ENCODE measurements at places on chromosomes 7 and 10. TPM values are rescaled to one million over a fixed set of nuclear protein-coding genes. Genes with fewer than 3 reads are reported as not detected.

DNA sequence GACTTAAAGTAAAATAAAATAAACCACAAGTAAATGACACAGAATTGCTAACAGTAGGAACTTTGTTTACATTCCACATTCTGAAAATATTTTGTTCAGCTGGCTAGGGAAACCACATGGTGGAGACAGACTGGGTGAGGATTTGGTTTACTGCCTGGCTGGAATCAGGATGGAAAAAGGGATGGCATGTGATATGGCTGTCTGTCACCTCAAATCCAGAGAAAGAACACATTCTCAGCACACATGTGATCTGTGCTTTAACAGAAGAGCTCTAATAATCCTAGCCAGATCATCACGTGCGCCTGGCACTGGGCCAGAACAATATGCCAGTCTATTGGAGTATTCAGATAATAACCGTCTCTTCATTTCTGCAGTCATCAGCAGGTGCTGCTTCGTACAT is 90.9 kb upstream of the PIP4K2A start:
- DNase-seq, result no peak
- no peaks in the 10 kb centered on the region for H3K36me3 ChIP-seq
- no peaks in the 10 kb centered on the region for H3K27me3 ChIP-seq
- no peaks in the 10 kb centered on the region for H3K4me1 ChIP-seq

DNA sequence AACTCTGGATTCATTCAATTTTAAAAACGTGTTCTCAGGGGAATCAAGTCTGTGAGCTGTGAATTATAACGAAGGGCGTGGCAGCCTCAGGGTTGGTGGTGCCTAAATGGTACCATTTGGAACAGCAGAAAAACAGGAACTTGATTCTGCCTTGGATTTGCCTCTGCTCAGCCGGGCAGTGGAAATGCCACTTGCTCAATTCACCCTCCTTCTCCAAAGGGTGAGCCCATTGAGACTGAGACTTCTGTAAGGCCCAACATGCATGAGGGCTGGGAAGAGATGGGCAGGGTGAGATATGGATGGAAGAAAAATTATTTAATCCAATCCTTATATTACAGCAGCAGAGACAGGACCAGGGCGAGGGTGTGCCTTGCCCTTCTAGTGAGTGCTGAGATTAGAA is 107.1 kb upstream of the HABP2 start:
- H3K36me3 ChIP-seq, result no peaks in the 10 kb centered on the region
- H3K27ac ChIP-seq, result no peak overlapping the region
- DNase-seq, result no peak
- peaks cover 6% of the 10 kb centered on the region for H3K4me1 ChIP-seq

DNA sequence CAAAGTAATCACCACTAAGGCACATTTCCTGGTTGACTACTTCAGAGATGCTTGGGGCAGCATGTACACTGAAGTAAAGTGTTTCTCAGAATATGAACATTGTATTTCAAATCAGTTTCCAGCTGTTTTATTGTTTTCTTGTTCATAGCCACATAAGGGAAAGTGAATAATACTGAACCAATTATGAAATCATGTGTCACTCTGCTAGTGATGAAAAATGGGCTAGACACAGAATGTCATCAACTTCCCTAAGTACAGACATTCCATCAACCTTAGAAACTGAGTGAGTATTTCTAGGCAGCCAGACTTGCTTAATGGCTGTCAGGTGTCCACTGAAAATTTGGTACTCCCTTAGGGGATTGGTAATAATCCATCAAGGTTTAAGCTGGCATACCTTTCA is 603.5 kb downstream of the ARL4A start:
- no peak for DNase-seq
- no peak overlapping the region for H3K4me3 ChIP-seq
- H3K27ac ChIP-seq, result peak overlapping the region; percentile 29
- no peaks in the 10 kb centered on the region for H3K36me3 ChIP-seq

DNA sequence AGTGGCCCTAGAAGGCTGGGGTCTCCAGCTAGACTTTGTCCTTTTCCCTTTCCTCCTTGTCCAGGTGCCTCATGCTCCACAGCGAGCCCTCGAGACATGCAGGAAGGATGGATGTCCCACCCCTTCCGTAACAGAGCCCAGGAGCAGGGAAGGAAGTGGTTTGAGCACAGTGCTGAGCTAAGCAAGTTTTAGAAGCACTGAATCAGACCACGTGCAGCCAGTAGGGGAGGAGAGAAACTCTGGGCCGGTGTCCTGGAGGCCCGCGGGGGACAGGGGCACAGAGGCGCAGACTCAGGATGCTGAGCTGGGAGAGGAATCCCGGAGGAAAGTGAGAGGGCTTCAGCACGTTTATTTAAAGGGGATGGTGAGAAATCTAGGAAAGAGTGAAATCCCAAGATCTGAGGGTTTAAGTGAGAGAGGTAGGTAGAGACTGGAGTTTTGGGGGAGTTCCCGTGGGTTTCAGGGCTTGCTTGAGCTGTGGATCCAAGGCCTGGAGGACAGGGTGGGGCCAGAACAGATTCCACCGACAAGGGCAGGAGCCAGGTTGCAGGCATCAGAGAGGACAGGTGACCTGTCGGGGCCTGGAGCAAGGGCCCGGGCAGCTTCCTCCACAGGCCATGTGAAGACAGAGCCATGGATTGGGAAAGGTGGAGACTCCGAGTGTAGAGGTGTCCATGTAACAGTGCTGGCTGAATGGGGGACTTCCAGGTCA is 4.4 kb upstream of the IRF5 start:
- no peaks in the 10 kb centered on the region for H3K4me1 ChIP-seq
- H3K27ac ChIP-seq, result no peak overlapping the region
- H3K36me3 ChIP-seq, result no peaks in the 10 kb centered on the region
- DNase-seq, result peak; percentile 59
- no peak overlapping the region for H3K4me3 ChIP-seq

DNA sequence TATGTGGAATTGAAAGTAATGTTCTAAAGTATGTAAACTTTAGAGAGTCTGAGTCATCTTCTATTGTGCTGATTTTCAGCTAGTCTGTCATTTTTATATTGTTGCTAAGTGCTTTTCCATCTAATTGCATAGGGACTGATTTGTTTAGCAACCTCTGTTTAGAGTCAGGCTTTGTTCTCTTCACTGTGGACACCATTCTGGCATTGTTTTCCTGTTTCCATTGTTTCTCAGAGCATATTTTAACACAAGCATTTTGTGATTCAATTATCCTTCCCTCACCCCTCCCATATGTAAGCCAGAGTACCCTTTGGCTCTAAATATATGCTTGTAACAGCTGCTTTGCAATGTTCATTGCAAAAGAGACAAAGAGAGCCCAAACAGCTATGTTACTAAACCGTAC is 748.4 kb upstream of the PHF14 start:
- H3K27me3 ChIP-seq, result no peaks in the 10 kb centered on the region
- no peak overlapping the region for H3K27ac ChIP-seq
- no peak for DNase-seq
- no peak overlapping the region for H3K4me3 ChIP-seq

GRCh38 chr10:73874267-73875138 is at the start of gene CAMK2G:
TSS of gene CAMK2G (minus strand) at chr10:73874555. CDS start at chr10:73874461, 94 bp downstream.
- peaks cover 26% of the 10 kb centered on the region for H3K36me3 ChIP-seq
- peak within 1 kb of the TSS; percentile 78 for H3K4me3 ChIP-seq
- peaks cover 13% of the 10 kb centered on the region for H3K27me3 ChIP-seq

DNA sequence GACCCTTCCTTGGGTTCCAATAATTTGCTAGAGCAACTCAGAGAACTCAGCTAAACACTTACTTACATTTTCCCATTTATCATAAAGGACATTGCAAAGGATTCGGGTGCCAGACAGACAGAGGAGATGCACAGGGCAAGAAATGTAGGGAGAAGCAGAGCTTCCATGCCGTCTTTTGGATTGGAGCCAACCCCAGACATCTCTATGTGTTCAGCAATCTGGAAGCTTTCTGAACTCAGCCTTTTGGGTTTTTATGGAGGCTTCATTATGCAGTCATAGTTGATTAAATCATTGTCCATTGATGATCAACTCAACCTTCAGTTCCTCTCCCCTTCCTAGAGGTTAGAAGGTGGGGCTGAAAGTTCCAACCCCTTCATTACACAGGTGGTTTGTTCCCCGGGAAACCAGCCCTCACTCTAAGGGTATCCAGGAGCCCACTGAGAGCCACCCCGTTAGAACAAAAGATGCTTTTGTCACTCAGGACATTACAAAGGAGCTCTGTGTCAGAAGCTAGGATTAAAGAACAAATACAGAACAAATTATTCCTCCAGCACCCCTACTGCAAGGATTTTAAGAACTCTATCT is 211.9 kb upstream of the VSTM2A start:
- H3K27ac ChIP-seq, result no peak overlapping the region
- H3K36me3 ChIP-seq, result no peaks in the 10 kb centered on the region
- no peak overlapping the region for H3K4me3 ChIP-seq

- no peaks in the 10 kb centered on the region for H3K27me3 ChIP-seq
- no peaks in the 10 kb centered on the region for H3K36me3 ChIP-seq
- peak; percentile 45 for DNase-seq
- H3K27ac ChIP-seq, result no peak overlapping the region
- H3K4me1 ChIP-seq, result peaks cover 4% of the 10 kb centered on the region
Observed at GRCh38 chr7:1852517-1853430, 182.7 kb downstream of the ELFN1 start.

GRCh38 chr7:99365318-99366141 is 9.0 kb upstream of the ARPC1B start:
- H3K4me1 ChIP-seq, result no peaks in the 10 kb centered on the region
- peaks cover 64% of the 10 kb centered on the region for H3K36me3 ChIP-seq
- no peaks in the 10 kb centered on the region for H3K27me3 ChIP-seq
- H3K4me3 ChIP-seq, result no peak overlapping the region
- no peak overlapping the region for H3K27ac ChIP-seq

DNA sequence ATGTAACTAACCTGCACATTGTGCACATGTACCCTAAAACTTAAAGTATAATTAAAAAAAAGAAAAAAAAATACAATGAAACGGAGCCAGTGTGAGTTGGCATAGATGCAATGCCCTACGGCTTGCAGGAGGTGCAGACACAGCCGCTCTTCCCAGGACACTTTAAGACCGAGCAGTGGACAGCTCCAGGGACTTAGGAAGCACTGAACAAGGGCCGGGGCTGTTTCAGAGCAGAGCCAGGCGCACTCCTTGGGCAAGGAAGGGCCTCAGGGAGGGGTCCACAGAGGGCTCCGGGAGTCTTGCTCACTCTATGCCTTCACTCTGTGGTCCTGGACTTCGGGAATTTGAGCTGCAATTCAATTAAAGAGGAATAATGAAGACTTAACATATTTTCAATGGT is 355.3 kb downstream of the TCERG1L start:
- H3K4me1 ChIP-seq, result no peaks in the 10 kb centered on the region
- no peaks in the 10 kb centered on the region for H3K36me3 ChIP-seq
- no peak overlapping the region for H3K27ac ChIP-seq
- no peak overlapping the region for H3K4me3 ChIP-seq

- H3K36me3 ChIP-seq, result no peaks in the 10 kb centered on the region
- H3K27ac ChIP-seq, result no peak overlapping the region
- H3K4me3 ChIP-seq, result no peak overlapping the region
- H3K4me1 ChIP-seq, result peaks cover 9% of the 10 kb centered on the region
Observed at GRCh38 chr10:1202343-1202742, 146.2 kb downstream of the WDR37 start.

GRCh38 chr7:129166745-129167144 is 21.7 kb upstream of the SMO start:
- H3K27me3 ChIP-seq, result peaks cover 4% of the 10 kb centered on the region
- H3K4me3 ChIP-seq, result no peak overlapping the region
- H3K4me1 ChIP-seq, result peaks cover 7% of the 10 kb centered on the region
- no peak for DNase-seq
- no peak overlapping the region for H3K27ac ChIP-seq

GRCh38 chr7:1610013-1610677 is 40.3 kb upstream of the PSMG3 start:
- H3K36me3 ChIP-seq, result no peaks in the 10 kb centered on the region
- no peak overlapping the region for H3K27ac ChIP-seq
- H3K4me1 ChIP-seq, result no peaks in the 10 kb centered on the region
- no peaks in the 10 kb centered on the region for H3K27me3 ChIP-seq
- peak; percentile 28 for DNase-seq
- no peak overlapping the region for H3K4me3 ChIP-seq

- no peaks in the 10 kb centered on the region for H3K4me1 ChIP-seq
- H3K36me3 ChIP-seq, result peaks cover 36% of the 10 kb centered on the region
- DNase-seq, result no peak
- no peak overlapping the region for H3K27ac ChIP-seq
- no peaks in the 10 kb centered on the region for H3K27me3 ChIP-seq
Observed at GRCh38 chr7:74570533-74571156, 86.9 kb upstream of the GTF2I start.

GRCh38 chr10:37643187-37643586 is 214.2 kb downstream of the ZNF248 start:
- H3K27me3 ChIP-seq, result no peaks in the 10 kb centered on the region
- no peak overlapping the region for H3K4me3 ChIP-seq
- H3K4me1 ChIP-seq, result no peaks in the 10 kb centered on the region
- no peaks in the 10 kb centered on the region for H3K36me3 ChIP-seq

DNA sequence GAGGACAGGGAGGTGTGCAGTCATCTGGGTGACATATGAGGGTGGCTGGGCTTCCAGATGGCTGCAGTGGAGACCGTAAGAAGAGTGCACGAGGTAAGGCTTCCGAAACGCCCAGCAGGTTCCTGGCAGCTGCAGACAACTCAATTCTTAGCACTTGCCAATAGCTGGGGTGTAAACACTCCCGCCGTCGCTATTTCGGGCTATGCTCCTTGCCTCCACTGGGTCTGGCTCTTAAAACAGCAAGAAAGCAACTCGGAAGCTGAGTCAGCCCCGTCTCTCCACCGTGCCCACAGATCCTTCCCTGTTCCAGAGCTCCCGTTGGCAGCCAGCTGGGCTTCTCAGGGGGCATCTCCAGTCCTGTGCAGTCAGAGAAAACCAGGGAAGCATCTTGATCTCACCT is 6.1 kb upstream of the PDGFA start:
- no peak for DNase-seq
- peaks cover 6% of the 10 kb centered on the region for H3K4me1 ChIP-seq
- H3K36me3 ChIP-seq, result no peaks in the 10 kb centered on the region
- peaks cover 51% of the 10 kb centered on the region for H3K27me3 ChIP-seq
- no peak overlapping the region for H3K4me3 ChIP-seq
- no peak overlapping the region for H3K27ac ChIP-seq

GRCh38 chr10:59366290-59366689 is 3.9 kb upstream of the FAM13C start:
- H3K36me3 ChIP-seq, result no peaks in the 10 kb centered on the region
- H3K4me3 ChIP-seq, result no peak overlapping the region
- H3K4me1 ChIP-seq, result peaks cover 4% of the 10 kb centered on the region
- no peak overlapping the region for H3K27ac ChIP-seq
- DNase-seq, result no peak

Gene CYP2W1
- not detected for total RNA-seq

Gene TLX1
- not detected for total RNA-seq

Gene CRPPA
- total RNA-seq, result 4.2 TPM

Gene CALML3
- not detected for total RNA-seq

Gene GHRHR
- not detected for total RNA-seq

Gene XPNPEP1
- 44.1 TPM for total RNA-seq

Gene SPDYE6
- total RNA-seq, result not detected
